ENCODE measurements at places on chromosomes 16 and 17.

- no peak for DNase-seq
Measured at GRCh38 chr16:78455861-78456260, 356.4 kb downstream of the WWOX start.

DNA sequence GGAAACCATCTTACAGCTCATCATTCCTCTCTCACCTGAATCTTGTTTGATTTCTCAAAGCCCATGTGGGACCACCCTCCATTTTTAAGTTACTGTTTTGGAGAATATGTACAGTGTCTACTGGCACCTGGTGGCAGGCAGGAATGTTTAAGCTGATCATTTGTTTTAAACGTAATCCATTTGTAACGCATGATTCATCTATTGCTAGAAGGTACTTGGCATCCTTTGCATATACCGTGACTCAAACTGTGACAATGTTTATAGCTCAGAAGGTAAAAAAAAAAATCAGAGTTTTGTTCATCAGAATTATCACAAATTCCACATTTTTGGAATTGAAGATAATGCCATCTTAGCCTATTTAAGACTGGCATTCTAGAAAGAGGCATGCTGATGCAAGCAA is 1007.5 kb upstream of the EEF2KMT start:
- no peak for DNase-seq

DNA sequence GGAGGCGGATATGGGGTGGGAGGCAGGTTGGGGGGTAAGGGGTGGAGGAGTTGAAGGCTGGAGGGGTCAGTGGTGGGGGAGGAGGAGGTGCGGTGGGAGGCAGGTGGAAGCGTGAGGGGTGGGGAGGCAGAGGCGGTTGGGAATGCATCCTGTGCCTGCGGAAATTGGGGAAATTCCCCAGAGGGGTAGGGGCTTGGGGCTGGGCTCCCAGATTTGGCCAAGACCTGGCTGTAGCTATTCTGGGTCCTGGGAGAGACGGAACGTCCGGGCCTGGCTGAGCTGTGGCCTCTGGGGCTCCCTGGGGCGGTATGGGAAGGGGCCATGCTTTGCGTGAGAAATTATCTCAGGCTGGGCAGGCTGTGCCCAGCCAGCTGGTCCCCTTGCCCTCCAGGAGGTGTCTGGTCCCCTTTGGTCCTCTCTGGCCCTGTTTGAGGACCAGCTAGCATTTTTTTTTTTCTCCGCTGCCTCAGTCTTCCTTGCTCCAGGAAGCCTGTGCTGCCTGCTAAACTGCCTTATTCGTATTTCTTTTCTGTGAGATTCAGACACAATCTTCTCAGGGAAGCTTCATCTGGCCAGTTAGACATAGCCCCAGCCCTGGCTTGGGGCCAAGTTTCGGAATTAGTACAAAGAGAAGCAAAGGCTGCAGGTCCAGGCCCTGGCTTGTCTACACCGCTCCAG is 7.3 kb upstream of the TRPV2 start:
- DNase-seq: peak; percentile 69

GRCh38 chr17:63834431-63835166 is 7.1 kb upstream of the FTSJ3 start:
- DNase-seq: peak; percentile 65

DNA sequence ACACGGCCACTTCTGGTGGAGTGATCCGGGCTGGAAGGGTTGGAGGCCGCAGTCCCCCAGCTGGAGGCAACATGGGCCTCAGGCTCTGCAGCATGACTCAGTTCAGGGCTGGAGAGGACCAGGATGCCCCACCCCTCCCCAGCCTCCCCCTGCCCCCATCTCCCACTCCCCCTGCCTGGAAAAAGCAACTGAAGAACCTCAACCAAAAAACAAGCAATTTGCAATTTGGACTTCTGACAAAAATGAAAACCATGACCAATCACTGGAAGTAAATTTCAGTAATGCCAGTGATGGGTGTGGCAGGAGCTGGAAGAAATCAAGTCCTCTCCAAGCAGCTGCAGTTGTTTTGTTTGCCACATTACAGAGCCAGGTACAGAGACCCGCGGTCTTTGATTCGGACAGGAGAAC is 6.6 kb upstream of the MIF4GD start:
- DNase-seq: no peak

DNA sequence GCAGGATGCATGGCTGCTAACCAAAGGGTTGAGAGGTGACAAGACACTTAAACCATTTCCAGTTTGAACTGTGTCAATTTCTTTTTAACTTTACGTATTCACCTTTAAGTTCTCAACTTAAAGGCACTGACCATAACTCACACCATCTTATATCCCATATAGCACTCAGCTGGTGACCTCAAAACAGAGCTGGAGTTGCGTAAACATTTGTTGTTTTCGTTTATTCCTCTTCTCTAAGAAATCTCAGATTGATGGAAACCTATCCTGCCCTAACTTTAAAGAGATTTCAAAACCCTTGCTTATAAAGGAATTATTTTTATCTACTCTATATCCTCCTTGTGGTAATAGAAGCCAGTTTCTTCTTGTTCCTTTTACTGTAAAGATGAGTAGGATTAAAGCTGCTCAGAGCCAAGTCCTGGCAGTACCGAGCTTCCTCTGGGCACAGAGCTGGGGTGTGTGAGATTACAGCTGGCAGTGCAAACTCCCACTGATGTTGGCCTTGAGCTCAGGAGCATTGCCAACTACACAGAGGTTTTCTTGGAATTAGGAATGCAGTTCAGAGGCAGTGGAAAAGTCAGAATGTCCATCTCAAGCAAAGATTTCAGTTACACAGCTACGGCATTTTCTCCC is 1.3 kb downstream of the KCTD2 start:
- DNase-seq: no peak

GRCh38 chr16:52832771-52833170 is 219.9 kb downstream of the CHD9NB start:
- DNase-seq: no peak

DNA sequence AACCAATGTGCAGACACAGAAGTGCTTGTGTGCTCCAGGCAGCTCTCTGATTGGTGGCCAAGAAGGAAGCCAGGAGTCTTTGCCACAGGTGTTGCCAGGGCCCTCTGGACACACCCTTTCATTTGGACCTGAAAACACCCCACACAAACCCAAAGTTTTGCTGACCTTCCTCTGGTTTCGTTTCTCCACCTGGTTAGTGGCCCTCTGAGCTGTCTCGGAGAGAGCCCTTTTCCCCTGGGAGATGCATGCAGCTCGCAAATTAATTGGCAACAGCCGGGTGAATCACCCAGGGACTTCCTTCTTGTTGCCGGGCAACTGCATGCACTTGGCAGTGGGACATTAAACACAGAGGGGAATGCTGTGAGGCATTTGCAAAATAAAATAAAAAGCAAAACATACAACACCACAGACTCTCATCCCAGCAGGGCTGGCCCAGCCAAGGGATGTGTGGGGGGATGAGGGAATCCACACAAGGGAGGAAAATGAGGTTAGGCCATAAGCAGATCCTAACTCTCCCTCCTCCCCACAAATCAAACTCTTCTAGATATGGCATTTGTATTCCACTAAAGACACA is 286.6 kb downstream of the SOX9 start:
- no peak for DNase-seq

- DNase-seq: no peak
Measured at GRCh38 chr17:78400581-78401240, 22.3 kb downstream of the PGS1 start.

- DNase-seq: no peak
Measured at GRCh38 chr16:77430787-77431585, 3.8 kb downstream of the ADAMTS18 start.

- DNase-seq: no peak
Measured at GRCh38 chr17:83136156-83136555, 56.7 kb downstream of the METRNL start.

Measured in hematopoietic multipotent progenitor cell treated with erythropoietin and hydrocortisone succinate and interleukin-3 and kit ligand, for 17 days (in vitro differentiated cells).